ENCODE measurements at places on chromosomes 16 and 17.

DNA sequence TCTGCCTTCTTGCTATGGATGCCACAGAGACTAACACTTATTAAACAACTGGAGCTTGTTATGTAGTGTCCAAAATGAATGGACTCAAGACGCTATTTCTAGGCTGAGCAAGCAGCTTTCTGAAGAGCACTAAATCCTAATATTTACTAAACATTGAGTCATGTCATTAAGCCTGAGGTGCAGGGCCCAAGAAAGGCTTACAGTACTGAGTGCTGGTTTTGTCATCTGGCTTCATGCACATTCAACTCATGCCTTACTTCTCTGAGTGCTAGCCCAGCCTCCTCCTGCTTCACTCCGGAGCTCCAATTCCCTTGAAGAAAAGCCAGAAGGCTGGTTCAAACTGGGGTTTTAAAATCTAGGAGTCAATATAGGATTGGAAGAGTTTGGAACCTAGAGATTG, 363.3 kb upstream of the CDH5 start:
- no peak for DNase-seq

DNA sequence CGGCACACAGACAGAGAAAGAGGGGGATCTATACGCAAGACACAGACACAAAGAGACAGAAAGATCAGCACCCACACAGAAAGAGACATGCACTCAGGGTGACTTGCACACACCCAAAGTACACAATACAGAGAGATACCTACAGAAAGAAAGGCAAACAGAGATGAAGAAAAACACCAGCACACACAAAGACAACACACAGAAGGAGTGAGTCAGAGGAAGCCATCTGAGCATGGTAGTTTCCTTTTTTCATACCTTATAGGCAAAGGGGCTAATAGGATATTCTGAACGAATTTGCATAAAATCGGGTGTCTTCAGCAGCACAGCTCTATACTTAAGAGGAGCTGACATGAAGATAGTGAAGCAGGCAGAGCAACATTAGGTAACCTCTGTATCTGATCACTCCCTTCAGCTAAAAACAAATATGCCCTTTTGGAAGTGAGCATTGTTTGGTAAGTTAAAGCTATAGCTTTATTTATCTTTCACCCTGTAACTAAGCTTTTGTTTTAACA, 198.6 kb downstream of the AATF start:
- DNase-seq, result peak; percentile 47

- DNase-seq, result no peak
Observed at GRCh38 chr16:29845656-29846055, 17.4 kb downstream of the CDIPT start.

DNA sequence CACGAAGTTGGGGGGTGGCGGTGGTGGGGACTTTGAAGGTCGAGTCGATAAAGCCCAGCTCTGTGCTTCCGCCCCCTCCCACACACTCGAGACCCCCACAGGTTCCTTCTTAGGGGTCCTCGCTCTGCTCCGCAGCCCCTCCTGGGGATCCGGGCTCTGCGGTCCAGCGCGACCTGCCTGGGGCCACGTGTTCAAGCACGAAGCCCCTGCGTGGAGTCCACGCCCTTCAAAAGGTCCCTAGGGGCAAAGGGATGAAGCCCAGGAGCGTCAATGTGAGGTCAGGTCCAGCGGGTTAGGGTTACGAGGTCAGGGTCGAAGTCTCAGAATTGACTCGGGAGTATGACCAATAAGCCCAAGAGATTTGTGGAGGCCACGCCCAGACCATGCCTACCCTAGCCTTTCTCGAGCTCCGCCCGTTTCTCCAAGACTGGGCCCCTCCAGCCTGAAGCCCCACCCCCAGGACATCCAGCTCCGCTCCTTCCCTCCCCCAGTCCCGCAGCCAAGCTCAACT, 786 bp upstream of the CACNA1G start:
- DNase-seq, result peak; percentile 39

- peak; percentile 0 for DNase-seq
Observed at GRCh38 chr16:7839568-7839967, 506.9 kb downstream of the RBFOX1 start.

DNA sequence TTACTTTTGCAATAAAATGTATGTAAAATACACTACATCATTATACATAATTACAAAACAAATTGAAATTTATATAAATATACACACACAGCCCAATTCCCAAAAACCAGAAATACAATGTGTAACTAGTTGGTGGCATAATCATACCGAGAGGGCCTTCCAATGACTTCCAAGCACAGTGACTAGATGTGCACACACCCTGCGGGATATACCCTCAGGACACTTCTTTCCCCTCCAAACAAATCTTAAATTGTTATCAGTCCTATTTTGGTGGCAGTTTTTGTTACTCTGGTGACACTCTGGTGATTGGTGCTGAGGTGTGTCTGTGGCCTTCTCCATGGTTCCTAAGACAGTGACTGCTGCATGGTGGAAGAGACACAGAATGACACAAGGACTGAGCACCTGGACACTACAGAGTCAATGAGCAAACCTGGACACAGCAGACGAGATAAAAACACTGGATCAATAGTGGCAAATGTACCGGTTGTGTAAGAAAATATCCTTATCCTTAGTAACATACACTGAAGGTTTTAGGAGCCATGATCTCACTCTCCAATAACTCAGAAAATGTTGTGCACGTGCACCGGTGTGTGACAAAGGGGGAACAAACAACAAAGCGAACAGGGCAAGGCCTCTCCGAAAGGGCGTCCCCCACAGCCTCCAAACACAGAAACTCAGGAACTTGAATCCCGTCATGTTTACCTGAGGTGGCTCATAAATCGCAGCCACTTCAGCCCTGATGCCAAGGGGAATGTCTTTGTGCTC, 32.9 kb downstream of the NPLOC4 start:
- DNase-seq, result no peak

- DNase-seq, result no peak
Observed at GRCh38 chr17:50437409-50437808, 11.4 kb downstream of the ACSF2 start.

- DNase-seq, result no peak
Observed at GRCh38 chr17:78358538-78359320, 1.1 kb downstream of the SOCS3 start.

- DNase-seq, result no peak
Observed at GRCh38 chr17:33072421-33073161, 80.9 kb downstream of the SPACA3 start.

- DNase-seq, result no peak
Observed at GRCh38 chr16:77214411-77215138, 15.4 kb downstream of the SYCE1L start.

DNA sequence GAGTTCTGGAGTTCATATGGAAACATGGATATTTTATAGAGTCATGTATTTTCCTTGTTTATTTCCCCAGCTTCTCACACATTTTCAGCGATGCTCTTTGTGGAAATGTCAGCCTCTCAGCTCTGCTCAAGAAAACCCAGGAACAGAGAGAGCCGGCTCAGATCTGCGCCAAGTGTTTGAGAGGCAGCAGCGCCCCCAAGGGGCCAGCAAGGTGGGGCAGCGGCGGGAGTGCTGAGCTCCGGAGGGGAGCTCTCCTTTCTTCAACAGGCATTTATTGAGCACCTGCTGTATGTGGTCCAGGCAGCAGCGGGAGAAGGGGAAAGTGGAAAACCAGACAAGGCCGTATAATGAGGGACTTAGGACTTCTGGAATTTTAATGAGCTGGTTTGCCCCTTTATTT, 421.1 kb upstream of the C16orf82 start:
- no peak for DNase-seq

GRCh38 chr16:50781043-50781442, 39.2 kb downstream of the CYLD start:
- DNase-seq, result no peak

GRCh38 chr16:19118938-19119431, 5.2 kb downstream of the ITPRIPL2 start:
- no peak for DNase-seq

DNA sequence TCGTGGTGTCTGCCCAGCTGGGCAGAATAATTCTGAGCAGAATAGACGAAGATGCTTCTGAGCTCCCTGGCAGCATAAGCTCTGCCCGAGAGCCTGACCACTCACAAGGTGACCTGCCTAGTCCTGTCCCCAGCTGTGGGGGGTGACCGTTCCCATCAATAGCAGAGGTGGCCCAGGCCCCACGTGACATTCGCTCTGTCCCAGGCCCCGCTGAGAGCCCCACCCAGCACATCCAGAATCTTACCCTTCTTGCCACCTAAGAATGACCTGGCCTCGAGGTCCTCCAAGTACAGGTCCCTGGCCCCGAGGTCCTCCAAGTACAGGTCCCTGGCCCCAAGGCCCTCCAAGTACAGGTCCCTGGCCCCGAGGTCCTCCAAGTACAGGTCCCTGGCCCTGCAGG, 695 bp upstream of the TMEM204 start:
- no peak for DNase-seq

GRCh38 chr16:48608871-48609651, 919 bp downstream of the N4BP1 start:
- peak; percentile 16 for DNase-seq

DNA sequence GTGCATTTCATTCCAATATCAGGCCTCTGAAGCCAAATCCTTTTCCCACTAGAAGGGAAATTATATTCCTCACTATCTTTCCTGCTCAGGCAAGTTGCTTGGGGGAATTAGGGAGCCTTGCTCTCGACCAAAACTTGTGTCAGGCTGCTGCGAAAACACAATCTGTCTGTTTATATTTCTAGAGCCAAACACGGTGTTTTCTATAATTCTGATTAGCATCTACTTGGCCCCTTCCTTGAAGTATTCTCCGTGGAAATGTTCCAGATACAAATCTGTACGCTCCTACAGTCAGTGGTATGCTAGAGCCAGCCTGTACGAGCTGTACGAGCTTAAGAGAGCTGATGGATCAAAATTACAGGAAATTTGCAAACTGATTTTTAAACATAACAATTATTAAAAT, 299.3 kb upstream of the SALL1 start:
- no peak for DNase-seq

DNA sequence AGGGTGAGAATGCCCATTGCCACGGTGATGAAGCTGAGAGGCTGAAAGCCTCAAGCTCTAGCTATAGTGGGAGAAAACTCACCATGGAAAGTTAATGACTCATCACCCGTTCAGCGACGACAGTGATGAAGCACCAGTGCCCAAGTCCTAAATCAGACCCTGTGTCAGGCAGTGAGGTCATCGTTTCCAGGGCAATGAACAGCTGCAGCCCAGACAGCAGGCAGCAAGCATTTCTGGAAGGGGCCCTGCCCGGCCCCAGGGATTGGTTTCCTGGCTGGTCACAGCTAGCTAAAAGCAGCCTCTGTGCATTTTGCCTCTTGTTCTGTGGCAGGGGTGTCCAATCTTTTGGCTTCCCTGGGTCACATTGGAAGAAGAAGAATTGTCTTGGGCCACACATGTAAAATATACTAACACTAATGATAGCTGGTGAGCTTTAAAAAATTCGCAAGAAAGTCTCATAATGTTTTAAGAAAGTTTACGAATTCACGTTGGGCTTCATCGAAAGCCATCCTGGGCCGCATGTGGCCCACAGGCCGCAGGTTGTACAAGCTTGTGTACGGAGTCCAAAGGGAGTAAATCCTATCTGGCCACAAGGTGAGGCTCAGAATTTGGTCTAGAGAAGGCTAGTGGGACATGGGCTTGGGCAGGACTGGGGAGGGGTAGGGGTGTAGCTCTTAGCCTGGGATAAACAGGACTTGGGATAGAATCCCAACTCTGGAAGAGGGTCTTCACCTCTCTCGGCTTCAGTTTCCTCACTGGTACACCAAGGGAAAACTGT, 40.6 kb downstream of the MIS12 start:
- peak; percentile 44 for DNase-seq

- DNase-seq, result no peak
Observed at GRCh38 chr17:41735744-41736143, 1.3 kb upstream of the HAP1 start.

DNA sequence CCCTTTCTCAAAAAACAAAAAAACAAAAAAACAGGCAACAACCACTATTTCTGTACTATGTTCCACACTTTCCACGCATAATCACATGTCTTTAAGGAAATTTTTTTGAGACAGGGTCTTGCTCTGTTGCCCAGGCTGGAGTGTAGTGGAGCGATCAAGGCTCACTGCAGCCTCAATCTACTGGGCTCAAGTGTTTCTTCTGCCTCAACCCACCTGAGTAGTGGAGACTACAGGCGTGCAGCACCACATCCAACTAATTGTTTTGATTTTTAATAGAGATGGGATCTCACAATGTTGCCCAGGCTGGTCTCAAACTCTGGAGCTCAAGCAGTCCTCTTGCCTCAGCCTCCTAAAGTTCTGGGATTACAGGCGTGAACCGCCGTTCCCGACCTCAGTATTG, 52.6 kb upstream of the BPTF start:
- no peak for DNase-seq

DNA sequence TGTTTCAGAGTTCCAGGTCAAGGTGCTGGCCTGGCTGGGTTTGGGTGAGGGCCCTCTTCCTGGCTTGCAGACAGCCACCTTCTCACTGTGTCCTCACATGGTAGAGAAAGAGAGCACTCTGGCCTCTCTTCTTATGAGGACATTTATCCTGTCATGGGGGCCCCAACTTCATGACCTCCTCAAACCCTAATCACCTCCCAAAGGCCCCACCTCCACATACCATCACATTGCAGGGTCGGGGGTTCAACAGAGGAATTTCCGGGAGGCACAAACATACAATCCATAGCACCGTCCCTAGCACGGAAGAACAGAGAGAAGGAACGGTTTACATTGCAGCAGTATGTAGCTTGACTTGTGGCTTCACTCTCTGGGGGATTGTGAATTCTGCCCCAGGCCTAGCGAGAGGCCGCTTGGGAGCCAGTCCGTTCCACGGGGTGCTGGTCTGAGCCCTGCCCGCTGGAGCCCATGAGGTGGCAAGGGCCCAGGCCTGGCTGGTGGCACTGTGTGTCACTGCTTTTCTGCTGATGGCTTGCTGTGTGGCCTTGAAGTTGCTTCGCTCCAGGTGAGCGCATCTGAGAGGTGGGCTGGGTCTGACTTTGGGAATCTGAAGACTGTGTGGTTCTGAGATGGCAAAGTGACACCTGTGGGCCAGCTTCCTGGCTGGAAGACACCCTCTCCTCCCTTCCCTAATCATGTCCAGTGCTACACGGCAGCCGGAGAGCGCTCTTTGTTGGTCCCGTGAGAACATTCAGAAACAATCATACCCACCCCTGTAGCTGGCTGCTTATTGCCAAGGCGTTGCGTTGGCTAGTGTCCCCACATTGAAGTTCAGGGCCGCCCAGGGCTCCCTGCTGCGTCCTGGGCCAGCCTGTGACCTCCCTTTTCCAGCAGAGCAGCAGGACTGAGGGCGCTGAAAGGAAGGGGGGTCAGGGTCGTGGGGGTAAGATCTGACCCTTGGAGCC, 98.3 kb downstream of the CMIP start:
- no peak for DNase-seq

DNA sequence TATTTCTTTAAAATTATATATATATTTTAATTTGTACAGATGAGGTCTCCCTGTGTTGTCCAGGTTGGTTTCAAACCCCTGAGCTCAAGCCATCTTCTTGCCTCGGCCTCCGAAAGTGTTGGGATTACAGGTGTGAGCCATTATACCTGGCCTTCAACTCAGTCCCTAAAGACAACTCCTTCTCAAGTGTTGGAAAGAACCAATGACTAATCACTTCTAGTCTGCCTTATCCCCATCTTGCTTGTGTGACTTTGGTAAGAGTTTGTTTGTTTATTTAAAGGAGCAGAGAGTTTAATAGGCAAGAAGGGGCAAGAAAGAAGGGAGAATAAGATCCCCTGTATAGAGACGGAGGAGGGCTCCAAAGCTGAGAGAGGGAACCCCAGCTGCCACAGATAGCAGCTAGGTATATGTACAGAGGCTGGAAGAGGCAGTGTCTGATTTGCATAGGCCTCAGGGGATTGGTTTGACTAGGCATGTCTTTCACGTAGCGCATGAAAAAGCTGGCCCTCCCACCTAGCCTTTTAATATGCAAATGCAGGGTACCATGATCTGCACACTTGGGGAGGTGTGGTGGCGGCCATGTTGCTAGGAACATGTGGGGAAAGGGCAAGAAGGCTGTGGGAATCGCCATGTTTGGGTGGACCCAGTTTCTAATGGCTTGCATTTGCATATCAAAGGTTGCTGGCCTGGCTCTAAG, 21.5 kb downstream of the ABCC1 start:
- DNase-seq, result no peak
